Fibroblast of upper back skin (primary cell): ENCODE measurements at places on chromosomes 7 and 10.
A peak's percentile ranks its signal among the peaks of the same experiment; 100 is the strongest.

DNA sequence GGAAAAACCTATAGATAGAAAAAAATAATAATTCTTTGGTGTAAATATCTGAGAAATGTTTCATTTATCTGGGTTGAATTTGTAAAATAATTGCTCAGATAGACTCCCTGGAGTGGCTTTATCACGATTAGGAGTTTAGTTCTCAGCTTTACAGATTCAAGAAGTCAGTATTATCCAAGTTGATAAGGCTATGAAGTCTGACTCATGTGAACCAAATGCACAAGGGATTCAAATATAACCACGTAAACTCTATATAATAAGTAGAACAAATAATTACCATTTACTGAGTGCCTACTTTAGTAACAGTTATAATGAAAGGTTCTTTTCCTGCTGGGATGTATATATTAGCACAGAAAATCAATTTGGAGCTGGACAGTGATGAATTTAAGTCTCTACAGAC lies 290.4 kb downstream of the PRKG1 start:
- DNase-seq: no peak

- no peak for DNase-seq
These were observed 4.8 kb upstream of the DNAAF5 start for GRCh38 chr7:721619-722248.

DNA sequence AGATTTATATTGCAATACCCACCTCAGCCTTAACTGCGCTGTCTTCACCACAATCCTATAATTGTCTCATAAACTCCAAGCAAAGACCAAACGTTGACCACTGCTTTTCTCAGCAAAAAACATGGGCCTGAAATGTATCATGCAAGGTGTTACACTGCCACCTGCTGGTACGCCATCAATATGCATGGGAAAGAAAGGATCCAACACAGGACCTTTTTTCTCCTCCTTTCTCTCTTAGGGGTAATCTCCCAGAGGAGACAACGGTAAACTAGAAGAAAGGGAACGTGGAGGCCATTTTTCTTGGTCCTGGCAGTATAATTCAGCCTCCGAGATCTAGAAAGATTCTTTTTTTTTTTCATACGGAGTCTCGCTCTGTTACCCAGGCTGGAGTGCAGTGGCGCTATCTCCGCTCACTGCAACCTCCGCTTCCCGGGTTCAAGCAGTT lies 79.1 kb upstream of the MPP7 start:
- peak; percentile 90 for DNase-seq

GRCh38 chr7:140059273-140060242 lies 3.2 kb downstream of the PARP12 start:
- peak; percentile 84 for DNase-seq

DNA sequence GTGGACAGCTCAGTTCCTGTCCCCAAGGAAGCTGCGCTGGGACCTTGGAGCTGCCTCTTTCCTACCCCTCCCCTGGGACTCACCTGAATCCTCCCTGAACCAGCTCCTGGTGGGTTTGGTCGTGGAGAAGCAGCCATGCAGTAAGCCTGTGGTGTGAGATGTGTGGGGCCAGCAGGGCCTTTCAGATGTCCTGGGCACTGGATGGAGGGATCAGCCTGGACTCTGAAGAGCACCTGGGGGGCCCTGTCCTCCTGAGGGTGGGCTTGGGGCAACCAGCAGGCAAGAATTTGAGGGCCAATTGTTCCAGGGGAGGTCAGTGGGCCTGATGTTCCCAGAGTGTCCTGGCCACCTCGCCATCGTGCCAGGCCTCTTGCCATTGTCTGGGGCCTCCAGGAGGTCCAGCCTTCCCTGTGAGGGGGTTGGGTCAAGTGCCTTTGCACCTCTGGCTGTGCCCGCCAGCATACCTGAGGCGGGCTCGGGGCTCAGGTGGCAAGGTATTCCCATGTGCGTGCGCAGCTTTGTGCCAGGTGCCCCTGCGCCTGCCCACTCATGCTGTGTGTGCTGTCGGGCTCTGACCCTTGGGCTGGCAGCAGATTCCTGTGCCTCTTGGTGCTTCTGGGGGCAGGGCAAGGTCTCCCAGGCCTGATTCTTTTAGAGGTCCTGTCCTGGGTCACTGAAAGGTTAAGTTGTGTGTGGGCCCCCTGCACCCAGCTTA lies 7.3 kb downstream of the TRIM8 start:
- no peak for DNase-seq

DNA sequence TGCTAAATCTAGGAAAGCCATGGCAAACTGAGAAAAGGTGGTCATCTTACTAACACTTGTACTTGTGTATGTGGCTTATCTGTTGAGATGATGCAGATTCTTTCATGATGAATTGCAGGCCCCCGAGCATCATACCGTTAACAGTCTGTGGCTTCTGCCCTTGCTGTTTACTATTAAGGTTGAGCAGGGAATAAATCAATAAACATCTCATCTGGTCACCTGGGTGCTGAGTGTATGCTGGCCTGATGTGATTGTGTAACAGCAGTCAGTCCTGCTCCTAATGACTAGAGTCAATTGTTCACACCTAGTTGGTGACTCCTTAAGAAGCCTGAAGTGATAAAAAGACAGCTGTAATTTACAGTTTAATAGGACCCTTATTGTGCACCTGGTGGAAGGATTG lies 8.3 kb upstream of the GNAT3 start:
- no peak for DNase-seq

GRCh38 chr7:155144371-155144770 lies 74.2 kb downstream of the HTR5A start:
- no peak for DNase-seq

GRCh38 chr7:74013539-74014272 lies 14.3 kb upstream of the ELN start:
- no peak for DNase-seq

DNA sequence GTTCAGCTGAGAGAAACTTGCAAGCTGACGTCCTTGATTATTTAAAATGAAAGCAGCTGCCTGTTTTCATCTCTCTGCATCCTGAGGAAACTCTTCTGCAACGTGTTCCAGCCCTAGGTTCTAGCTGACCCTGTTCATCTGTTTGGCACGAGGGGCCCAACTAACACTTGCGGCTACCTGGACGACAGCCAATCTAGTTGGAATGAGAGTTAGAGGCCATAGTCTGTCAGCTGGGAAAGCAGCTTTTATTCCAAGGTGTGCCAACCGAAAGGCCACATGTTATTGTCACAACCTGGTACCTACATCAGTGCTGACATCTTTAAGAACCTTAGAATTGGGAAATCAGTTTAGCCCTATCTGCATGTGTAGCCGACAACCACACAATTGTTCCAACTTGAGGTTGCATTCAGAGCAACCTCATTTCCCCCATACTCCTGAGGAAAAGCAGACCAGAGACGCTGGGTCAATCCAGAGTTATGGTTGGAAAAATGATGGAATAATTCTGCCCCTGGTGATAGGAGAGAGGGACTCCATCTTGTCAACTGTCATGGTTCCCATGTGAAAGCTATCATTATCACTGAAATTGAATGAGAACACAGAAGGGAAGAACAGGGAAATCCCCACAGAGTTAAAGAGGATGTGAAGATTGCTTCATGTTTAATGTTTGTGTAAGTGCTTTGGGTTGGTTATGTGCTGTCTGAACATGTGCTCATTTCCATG lies 121.6 kb downstream of the EGFR start:
- peak; percentile 39 for DNase-seq

GRCh38 chr10:3096149-3096548 lies 28.8 kb downstream of the PFKP start:
- DNase-seq: no peak

GRCh38 chr10:92830478-92831389 lies 17.6 kb upstream of the EXOC6 start:
- DNase-seq: no peak

DNA sequence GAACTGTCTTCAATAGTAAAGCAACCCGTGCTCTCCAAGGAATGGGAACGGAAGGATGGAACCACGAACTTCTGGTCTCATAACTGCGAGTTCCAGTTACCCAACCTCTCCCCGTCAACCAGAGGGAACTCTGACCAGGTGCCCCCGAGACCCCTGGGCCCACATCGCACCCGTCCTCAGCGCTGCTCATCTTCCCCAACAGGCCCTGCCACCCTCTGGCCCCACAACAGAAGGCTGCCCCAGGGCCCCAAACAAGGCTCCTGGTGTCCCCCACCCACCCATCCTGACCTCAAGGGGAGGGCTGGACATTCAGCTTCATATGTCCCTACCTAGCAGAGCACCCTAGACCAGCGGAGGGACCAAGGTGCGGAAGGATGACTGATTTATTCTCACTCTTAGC lies 22.7 kb downstream of the PITRM1 start:
- no peak for DNase-seq

DNA sequence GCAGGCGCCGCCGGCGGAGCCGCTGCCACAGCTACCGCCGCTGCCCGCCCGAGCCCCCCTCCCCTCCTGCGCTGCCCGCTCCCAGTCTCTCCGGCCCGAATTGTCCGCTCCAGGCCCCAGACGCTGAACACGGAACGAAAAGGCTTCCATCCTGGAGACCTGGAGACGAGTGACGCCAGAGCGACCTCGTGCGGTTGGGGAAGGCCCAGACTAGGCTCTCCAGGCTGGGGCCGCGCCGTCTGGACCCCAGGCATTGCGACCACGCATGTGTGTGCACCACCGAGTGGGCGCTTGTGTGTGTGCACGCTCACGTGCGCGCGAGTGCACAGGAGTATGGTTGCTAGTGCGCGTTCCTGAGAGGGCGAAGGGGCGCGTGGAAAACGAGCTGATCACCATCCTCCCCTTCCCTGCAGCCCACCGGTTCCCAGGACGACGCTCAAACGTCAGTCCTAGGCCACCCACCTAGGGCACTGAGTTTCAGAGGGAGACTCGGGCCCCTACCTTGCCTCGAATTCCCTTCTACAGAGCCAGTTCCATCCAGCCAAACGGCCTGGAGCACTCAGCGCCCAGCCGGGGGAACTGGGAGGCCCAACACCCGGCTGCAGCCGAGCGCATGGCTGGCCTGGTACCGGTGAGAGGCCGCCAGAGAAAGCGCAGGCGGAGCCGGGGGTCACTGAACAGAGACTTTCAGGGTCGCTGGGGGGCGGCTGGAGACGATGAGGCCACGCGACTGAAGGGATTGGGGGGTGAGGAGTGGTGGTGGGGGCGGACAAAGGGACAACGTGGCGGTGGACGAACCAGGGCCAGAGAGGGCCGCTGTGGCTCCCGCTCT lies 11.6 kb downstream of the LBX1 start:
- peak; percentile 33 for DNase-seq

- no peak for DNase-seq
These were observed 271.5 kb upstream of the TEX47 start for GRCh38 chr7:89067048-89067447.

GRCh38 chr10:51926337-51926736 lies 226.9 kb upstream of the CSTF2T start:
- DNase-seq: no peak
